ENCODE measurements at places on chromosomes 7 and 10.

DNA sequence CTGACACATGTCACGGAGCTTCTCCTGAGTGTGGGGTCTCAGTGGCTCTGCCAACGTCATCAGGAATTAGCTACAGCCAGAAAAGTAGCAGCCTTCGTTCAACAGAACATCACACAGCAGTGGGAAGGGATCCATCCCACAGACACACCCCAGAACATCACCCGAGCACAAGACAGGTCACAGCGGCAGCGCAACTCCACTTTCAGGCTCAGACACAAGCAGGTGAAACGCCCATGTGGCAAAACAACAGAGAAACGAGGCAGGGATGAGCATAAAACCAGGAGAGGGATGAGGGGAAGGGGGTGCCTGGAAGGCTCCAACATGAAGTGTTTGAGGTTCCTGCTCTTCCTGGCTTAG is 44.8 kb downstream of the CAMK2B start:
- peak; percentile 29 for DNase-seq

DNA sequence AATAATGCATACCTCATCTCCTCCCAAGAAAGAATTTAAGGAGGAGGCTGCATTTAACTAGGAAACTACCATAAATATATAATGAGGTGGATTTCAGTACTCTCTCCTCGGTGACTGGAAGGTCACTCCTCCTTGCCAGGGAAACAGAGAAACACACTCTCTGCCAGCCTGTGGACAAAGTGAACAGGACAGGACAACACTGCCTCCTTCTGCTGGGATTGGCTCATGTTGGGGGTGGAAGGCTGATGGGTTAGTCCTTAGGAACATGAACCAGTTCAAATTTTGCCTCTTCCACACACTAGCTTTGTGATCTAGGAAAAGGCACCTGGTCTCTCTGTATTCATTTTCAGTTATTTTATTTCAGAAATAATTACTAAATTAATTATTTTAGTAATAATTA is 50.6 kb upstream of the STEAP4 start:
- no peak for DNase-seq

GRCh38 chr10:21385996-21386585 is 139.4 kb downstream of the SKIDA1 start:
- no peak for DNase-seq

- no peak for DNase-seq
Observed at GRCh38 chr7:48112401-48113165, 23.5 kb downstream of the UPP1 start.

GRCh38 chr7:25358926-25359325 is 130.6 kb upstream of the NPVF start:
- DNase-seq: no peak

GRCh38 chr10:130960531-130960930 is 351.0 kb downstream of the TCERG1L start:
- no peak for DNase-seq
